ENCODE measurements at places on chromosomes 11 and 22.

DNA sequence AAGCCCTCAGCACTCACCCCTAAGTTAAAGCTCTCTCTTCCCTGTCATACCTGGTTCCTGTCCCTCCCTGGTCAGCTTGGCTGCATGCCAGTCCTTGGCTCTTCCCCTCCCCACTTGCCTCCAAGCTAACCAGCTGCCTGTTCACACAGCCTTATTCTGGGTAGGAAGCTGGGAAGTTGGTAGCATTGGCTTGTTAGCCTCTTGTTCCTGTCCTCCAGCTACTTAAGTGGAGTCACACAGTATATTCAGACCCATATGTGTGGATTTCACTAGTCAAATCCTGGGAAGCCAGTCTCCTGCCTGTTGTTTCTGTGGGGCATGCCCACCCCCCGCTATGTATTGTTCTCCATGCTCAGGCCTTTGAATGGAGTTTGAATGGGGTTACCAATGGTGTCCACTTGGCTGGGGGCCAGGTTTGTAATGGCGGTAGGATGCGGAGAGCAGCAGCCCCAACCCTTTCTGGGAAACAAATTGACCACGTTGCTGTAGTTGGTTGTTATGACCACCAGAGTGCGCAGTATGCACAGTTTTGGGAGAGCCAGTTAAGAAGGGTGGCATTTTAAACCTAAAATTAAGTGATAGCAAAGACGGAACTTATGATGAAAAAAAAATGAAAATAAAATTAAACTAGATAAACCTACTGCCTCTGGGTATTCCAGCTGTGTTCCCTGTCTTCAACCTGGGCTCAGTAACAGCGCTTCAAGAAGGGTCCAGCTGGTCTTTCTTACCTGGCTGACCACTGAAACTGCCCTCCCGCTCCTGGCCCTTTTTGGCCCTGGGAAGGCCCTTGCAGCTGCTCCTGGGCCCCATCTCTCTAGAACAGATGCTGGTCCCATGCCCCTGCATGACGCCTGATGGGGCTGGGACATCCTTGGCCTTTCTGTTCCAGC lies 10.7 kb upstream of the RPS3 start:
- DNase-seq, result peak; percentile 82

- DNase-seq, result no peak
These were observed 54.2 kb downstream of the WT1 start for GRCh38 chr11:32381179-32381578.

GRCh38 chr22:20940186-20940651 lies 23.0 kb downstream of the CRKL start:
- DNase-seq, result no peak

GRCh38 chr22:38715176-38715764 lies 9.5 kb downstream of the GTPBP1 start:
- no peak for DNase-seq

DNA sequence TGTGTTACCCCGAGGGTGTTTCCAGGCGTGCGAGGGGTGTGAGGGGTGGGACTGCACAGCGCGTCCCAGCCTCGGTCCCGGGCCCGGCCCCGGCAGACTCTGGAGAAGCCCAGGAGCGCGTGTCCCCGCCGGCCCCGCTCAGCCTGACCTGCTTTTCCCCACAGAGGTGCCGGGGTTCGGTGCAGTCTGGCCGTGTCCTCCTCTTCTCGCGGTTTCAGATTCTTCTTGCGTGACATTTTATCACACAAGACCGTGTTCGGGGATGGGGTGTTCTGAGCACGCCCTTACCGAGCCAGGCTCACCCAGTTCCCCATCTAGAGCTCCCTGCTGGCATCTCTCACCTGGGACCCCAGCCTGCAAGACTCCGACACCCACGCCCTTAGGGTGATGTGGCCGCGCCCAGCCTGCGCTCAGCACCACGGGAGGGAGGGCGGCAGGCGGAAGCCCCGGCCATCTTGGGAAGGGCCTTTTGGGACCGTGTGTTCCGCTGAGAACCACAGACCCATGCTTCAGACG lies 775.6 kb downstream of the BRD1 start:
- no peak for DNase-seq

DNA sequence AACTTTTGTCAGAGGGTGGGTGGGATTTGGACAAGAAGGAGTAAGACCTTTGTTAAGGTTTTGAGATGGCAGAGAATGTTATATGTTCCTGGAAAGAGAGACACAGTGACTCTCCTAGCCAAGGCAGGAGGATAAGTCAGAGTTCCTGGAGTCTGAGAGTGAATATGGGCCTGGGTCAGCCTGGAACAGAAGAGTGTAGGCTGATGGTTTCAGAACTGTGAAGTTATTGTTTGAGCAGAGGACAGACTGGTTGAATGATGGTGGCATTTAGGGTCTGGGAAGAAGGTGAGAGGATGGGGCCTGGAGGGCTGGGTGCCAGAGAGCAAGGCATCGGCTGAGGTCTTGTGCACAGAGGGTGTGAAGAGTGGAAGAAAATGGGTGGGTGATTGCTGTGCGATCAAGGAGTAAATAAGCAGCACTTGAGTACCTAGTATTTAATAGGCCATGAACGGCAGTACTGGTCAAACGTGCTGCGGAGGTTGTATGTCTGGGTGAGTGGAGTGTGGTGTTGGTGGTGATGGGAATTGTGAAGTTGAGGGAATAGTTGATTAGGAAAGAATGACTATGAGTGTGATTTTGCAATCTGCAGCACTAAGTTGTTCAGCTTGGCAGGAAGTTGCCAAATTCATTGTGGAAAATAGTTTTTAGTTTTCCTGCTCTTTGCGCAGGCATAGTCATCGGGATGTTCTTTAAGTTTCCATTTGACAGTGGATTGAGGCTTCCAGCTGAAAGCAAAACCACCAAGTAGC lies 1.8 kb downstream of the PANX1 start:
- DNase-seq, result no peak

GRCh38 chr11:114256967-114257286 lies 39.3 kb upstream of the NNMT start:
- no peak for DNase-seq

DNA sequence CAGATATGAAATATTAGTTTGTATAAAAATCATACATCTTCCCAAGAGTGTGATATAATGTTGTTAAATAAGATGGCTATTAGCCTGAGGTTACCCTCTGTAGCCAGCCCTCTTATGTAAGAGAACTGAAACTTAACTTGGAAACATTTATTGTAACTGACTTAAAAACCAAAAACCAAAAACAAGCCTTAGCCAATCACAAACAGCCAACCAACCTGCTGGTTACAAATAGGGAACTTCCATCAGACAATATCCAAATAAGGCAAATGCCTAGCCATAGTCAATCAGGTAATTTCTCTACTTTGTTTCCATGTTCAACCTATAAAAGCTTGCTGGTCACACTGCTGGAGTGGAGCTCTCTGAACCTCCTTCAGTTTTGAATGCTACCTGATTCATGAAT lies 14.1 kb downstream of the KBTBD3 start:
- no peak for DNase-seq

DNA sequence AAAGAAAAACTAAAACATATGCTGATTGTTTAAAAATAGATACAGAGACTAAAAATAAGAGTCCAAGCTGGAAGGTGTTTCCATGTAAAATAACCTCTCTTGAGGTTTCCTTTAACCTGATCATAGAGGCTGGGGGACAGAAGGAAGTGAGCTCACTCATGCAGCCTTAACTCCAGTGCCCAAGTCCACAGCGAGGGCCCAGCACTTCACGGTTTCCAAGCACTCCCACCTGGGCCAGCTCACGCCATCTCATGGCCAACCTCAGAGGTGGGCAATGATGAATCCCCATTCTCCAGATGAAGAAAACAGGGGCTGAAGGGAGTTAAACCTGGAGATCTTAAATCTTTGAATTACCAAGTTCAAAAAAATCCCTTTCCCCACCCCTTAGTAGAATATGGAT lies 14.9 kb upstream of the TFIP11 start:
- DNase-seq, result no peak

All from iPS-NIHi11 (cell line).